ENCODE measurements at places on chromosomes 4 and X.

- no peak for DNase-seq
These were observed 27.3 kb downstream of the PIGG start for GRCh38 chr4:526189-526909.

- DNase-seq, result no peak
These were observed 8.2 kb upstream of the CNOT6L start for GRCh38 chr4:77827343-77827742.

DNA sequence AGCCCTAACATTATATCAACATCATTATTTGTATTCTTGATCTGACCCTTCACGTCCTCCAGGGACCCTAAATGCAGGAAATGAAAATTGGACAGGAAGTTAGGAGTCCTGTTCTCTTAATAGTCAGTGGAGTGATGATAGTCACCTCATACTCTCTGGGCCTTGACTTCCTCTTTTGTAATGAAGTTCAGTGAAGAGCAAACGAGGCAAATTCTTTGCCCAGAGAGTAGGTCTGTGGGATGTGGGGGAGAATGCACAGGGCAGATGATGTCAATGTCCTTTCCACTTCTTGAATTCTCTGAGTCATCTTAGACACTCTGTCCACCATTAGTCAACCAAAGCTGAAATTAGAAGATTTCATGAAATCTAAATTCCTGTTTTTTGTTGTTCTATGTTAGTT lies 17.1 kb upstream of the GPRIN3 start:
- DNase-seq, result peak; percentile 18

GRCh38 chrX:147173594-147173993 lies 359.1 kb upstream of the CXorf51A start:
- DNase-seq, result no peak

GRCh38 chrX:118038614-118039365 lies 77.8 kb downstream of the KLHL13 start:
- DNase-seq, result no peak

DNA sequence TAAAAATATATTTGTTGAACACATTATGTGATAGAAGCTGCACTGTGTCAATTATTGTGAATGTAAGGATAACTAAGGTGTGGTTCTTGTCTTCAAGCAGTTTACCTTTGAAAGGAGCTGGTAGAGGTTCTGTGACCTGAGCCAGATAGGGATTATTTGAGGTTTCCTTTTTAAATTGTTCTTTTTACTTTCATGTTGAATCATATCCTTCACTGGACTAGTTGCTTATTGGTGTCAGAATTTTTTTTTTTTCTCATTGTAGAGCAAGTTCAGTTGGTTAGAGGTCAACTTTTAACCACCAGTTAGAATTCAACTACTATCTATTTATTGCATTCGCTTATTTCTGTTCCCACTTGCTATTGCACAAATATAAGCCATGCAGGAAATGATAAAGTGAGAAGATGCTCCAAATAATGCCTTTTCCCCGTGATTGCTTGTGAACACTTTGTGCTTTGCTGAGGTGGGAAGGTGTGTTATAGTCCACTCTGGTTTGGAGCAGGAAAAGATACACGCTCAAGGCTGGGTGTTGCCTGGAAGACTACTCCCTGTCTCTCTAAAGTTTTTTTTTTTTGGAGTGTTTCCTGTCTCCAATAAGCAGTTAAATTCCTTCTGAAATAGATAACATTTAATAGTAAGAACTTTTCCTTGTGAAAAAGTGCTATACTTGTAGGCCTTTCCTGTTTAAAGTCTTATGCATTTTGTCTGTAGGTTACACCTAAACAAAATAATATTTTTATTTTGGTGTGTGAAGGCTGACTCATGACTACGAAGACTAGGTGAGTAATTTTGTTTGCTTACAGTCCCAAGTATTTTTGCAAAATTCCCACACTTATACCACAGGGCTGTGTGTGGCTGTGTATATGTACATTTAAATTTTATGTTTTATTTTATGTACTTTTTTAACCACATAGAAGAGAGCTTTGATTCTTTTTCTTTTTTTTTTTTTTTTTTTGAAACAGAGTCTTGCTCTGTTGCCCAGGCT lies 83.8 kb upstream of the LCORL start:
- DNase-seq, result no peak

DNA sequence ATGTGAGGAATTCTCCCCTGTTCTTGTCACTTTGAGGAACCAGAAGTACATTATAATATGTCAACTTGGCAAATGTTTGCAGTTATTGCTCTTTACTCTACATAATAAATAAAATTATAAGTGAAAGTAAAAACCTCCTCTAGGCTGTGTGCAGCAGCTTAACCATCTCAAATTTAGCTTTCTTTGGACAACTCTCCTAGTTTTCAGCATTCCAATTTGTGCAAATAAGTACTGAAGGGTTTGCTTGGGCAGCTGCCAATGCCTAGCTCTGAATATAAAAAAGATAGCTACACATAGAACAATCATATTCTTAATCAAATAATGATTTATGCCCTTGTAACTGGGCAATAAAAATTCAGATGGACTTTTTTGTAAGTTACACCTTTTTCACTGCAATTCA lies 82.5 kb downstream of the GASK1B start:
- no peak for DNase-seq

DNA sequence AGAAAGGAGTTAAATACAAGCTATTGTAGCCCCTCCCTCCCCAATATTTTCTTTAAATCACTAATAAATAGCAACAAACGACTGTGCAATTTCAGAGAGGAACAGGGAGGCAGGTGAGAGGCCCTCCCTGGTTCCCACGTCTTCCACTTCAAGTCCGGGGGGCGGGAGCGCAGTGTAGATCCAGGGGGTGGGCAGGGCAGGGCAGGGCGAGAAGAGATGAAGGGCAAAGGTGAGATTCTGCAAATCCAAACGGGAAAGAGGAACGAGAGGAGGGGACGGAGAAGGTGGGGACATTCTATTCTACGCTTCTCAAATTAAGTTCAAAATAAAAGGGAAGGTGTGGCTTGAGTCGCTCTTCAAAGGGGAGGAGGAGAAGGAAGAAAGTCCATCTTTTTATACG lies 6.8 kb downstream of the NKX6-1 start:
- DNase-seq, result no peak

GRCh38 chrX:15985937-15986336 lies 131.3 kb upstream of the AP1S2 start:
- peak; percentile 18 for DNase-seq

DNA sequence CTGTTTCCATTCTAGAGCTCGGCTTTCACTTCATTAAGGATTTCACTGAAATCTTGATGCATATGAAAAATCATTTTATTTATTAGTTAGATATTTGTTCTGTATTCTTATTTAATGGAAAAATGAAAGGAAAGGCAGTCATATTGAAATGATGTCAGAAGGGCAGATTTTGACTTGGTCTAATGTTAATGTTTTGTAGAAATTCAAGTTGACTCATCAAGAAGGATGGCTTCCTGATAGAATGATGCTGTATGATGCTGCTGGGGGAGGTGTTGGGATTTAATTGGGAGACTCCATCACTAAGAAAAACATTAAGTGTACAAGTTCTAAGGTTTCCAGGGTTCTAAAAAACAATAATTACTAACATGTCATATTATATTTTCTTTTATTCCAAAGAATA lies 204.8 kb downstream of the PDGFC start:
- no peak for DNase-seq

GRCh38 chr4:110268352-110268751 lies 69.9 kb upstream of the ELOVL6 start:
- peak; percentile 6 for DNase-seq

GRCh38 chr4:173301518-173302201 lies 32.5 kb downstream of the HMGB2 start:
- DNase-seq, result no peak

- DNase-seq, result no peak
These were observed 87.0 kb downstream of the COL25A1 start for GRCh38 chr4:109215506-109215905.
